Effector memory CD4-positive, alpha-beta T cell (primary cell): ENCODE measurements at places on chromosomes 5 and 9.

DNA sequence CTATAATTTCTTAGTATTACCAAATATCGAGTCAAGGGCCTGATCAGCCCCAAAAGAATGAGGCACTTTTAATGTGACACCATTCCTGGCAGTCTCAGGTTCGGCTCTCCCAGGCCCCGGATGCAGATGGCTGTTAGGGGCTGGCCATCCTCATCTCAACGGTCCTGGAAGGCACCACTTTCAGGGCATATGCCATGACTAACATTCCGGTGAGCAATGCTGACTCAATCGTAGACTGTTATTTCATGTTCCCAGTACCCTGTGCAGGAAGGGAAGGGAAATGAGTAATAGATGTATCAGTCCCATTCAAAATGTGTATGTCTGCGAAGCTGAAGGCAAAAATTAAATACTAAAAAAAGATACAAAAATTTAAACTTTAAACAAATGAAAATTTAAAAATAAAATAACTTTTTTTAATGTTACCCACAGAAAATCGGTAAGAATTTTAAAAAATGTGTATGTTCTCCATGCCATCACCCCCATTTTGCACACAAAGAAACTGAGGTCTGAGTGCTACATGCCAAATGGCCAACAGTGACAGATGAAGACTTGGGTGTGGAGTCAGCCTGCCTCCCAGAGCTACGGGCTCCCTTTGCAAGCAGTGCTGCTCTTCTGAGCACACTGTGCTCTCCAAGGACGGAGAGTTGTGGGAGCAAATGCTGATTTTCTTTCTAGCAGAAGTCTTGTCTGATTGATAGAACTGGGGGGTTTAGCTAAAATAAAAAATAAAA lies 79.0 kb downstream of the GLDC start:
- DNase-seq: no peak

- no peak for DNase-seq
These were observed 69.4 kb downstream of the TRPC7 start for GRCh38 chr5:136295914-136296313.

DNA sequence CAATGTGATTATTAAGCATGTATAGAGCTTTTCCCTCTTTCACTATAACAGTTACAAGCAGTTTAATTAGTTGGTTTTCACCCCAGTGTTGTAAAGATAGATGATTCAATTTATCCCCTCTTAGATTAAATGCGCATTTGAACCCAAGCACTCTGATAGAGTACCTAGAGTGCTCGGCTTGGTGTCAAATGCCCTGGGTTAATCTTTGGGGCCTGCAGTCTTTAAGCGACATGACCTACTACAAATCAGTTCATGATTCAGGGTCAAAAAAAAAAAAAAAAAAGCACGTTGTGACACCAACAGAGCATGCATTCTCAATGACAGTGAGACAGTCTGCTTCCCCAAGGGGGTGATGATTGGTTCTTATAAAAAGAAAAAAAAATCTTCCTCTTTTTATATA lies 375.3 kb downstream of the BRINP1 start:
- DNase-seq: no peak

DNA sequence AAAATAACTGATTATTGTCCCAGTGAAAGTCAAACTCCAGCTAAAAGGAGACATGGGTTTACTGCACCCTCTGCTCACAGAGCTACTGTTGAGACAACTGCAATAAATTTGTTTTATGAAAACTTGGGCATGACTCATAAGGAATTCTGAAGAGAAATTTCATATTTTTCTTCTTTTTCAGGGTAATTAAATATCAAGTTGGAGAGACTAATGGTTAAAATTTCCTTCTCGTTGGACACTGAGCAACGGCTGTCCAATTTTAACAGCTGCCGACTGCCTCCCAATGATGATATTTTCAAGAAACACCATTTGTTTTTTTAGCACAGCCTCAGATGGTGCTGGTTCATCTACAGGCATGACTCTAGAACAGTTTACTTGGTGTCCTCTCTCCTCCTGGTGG lies 259.2 kb upstream of the RGMB start:
- DNase-seq: no peak

- no peak for DNase-seq
These were observed 93.0 kb downstream of the MAMDC2 start for GRCh38 chr9:70136632-70137031.

DNA sequence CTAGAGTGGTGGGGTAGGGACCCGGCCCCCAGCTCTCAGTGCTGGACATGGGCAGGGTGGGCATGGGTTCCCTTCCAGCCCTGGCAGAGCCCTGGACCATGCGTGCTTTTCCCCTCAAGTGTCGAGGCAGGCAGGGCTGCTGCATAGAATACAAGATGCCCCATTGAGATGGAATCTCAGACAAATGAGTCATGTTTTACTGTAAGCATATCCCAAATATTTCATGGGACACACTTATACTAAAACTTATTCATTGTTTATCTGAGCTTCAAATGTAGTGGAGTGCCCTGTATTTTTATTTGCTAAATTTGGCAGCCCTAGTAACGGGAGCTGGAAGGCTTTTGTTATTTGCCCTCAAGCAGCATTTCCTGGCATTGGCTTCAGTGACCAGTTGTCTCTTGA lies 3.2 kb upstream of the RNU6ATAC start:
- DNase-seq: no peak

- DNase-seq: no peak
These were observed 56.9 kb downstream of the GPR107 start for GRCh38 chr9:130110596-130111021.

- no peak for DNase-seq
These were observed 359.9 kb upstream of the ACTBL2 start for GRCh38 chr5:57842364-57843058.

DNA sequence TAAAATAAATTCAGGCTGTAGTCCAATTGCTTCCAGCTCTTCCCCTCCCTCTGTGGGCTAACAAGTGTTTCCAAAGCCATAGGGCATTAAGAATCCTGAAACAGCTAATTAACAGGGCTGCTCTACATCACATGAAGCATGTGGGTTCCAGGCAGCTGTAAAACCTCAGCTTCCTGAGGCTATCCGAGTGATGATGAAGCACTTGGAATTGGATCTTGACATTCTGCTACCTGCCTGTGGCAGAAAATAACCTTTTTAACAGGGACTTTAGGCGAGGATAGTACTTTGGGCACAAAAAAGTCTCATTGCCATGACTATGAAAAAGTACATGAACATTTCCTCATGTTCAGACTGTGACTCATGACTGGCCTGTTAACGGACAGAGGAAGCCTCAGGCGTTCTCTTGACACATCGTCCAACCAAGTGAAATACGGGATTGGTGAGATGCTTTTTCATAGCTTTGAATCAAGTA lies 107.2 kb downstream of the PDE4D start:
- DNase-seq: no peak

DNA sequence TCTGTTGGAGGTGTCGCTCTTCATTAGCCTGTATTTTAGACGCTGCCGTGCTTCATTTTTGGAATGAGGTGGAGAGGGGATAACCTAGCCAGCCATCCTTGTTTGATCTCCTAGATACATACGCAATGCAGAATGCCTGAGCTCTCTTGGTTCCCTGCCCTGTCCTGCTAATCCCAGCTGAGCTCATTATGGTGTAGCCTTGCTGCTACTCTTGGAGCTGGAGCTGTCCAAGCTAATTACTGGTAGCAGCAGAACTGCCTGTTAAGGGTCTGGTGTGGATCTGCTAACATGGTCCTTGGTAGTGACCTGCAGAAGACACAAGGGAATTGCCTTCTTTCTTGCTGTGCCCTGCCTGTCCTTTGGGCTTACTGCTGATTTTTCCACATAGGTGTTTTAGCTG lies 207.9 kb downstream of the CNTLN start:
- no peak for DNase-seq

DNA sequence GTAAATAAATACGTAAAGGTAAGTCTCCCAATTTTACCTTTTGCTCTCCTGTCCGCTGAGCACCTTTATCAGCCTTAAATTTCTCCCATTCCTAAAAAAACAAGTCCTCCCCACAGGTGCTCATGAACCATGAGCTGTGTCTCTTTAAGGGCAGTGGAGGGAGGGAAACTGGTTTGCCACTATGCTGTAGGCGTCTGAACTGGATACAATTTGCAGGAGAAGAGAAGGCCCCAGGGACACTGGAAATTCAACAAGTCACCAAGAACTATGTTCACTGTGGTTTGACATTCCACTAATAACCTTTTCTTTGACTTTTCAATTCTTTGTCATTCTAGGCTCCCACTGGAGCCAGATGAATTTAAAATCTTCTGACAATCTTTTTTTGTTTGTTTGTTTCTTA lies 72.2 kb downstream of the LHFPL2 start:
- DNase-seq: no peak
